ENCODE measurements at places on chromosomes 12 and 14. TPM values are rescaled to one million over a fixed set of nuclear protein-coding genes. Genes with fewer than 3 reads are reported as not detected.

GRCh38 chr12:52867642-52868041, 18.8 kb upstream of the KRT78 start:
- no peak for DNase-seq

DNA sequence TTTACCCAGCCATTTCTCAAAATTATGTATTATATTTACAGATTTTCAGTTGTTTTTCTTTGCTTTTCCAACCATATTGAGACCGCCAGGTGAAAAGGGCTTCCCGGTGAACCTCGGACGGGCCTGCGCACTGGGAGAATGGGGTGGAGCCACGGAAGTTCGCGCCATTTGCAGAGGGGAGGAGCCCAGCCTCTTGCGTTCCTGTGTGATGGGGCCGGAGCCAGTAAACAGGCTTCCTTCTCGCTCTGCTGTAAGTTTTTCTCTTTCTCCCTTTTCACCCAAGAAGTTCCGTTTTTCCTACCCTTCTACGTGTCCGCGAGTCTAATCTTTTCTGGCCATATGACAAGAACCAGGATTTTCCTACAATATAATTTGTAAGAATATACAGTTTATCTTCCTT, 1108.8 kb upstream of the SEL1L start:
- DNase-seq, result peak; percentile 15

DNA sequence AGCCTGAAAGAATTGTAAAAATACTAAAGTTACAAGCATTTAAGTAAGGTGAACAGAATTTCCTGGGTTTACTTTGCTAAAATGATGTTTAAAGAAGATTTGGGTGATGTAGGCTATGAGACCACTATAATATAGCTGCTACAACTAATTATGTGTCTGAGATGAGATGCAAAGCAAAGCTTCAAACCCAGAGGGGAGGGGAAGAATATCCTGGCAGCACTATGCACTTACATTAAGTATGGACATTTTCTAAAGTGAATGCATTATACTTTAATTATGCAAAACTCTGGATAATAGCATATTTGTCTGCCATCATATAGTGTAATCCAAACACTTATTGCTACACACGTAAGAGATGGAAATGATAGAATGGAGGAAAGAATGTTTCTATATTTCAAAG, 1003.7 kb downstream of the GALC start:
- no peak for DNase-seq

DNA sequence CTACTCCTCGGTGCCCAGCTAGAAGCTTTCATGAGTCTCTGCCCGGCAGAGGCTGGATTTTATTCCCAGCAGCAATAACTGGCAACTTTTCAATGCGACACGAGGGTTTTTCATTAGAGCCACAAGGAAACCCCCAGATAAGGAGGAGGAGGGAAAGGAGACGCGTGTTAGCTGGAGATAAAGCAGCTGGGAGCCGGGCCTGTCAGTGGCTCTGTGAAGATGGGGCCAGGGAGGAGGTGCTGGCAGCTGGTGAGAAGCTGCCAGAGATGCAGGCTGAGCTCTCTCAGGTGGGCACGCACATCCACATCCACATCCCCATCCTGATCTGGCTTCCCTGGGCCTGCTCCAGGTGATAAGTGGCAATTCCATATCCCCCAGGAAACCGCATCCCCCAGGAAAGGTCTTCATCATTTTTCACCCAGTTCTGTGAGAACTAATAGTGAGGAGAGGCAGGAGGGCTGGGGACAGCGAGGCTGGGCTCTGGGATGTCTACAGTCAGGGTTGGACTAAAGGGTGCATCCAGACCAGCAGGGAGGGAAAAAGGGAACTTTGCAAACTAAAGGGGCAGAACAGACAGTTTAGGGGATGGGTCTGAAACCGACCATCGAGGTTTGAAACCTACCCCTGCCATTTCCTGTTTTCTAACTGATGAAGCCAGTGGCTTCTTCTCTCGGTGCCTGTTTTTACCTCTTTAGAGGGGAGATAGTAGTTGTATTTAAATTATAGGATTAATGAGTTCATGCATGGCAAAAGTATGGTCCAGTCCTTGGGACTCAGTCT, 413.2 kb downstream of the DPF3 start:
- no peak for DNase-seq

GRCh38 chr14:51954031-51954430, 35.3 kb upstream of the RTRAF start:
- no peak for DNase-seq

- DNase-seq, result no peak
Observed at GRCh38 chr14:104477666-104478380, 101.7 kb upstream of the C14orf180 start.

Gene SOAT2
- not detected for total RNA-seq

Gene TAS2R46
- not detected for total RNA-seq
